ENCODE measurements at places on chromosomes 16 and 17.

GRCh38 chr17:76996741-76997694 is 128.8 kb downstream of the MGAT5B start:
- DNase-seq: no peak

DNA sequence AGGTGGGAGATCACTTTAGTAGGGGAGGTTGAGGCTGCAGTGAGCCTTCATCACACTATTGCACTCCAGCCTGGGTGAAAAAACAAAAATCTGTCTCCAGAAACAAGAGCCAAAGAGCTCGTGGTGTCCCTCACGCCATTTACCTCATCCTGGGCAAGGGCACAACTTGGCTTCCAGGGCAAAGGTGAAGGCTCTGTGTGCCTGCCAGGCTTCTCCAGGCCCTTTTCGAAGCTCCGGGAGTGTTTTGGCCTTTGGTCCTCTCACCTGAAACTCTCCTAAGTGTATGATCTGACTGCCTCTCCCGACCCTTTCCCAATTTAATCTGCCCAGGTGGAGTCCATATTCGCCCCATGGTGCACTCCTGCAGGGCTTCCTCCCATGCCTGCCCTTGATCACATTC is 11.6 kb upstream of the CES3 start:
- DNase-seq: no peak

DNA sequence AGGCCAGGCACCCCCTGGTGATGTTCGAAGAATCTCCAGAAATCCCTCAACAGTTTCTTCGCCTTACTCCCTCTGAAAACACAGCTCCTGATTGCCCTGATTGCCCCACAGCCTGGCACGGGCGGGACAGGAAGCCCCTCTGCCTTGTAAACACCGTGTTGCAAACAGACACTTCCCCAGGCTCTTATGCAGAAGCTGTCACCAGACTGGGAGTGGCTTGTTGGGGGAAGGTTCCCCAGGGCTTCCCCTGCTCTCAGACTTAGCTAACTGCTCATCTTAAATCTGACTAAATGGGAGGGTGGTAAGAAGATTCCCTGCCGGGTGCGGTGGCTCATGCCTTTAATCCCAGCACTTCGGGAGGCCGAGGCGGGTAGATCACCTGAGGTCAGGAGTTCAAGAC is 11.2 kb downstream of the PIK3R5 start:
- DNase-seq: peak; percentile 68

GRCh38 chr17:80987941-80988461 is 3.6 kb upstream of the CHMP6 start:
- no peak for DNase-seq

GRCh38 chr16:22397931-22398330 is 23.5 kb upstream of the CDR2 start:
- DNase-seq: no peak

GRCh38 chr16:75083813-75084212 is 32.8 kb downstream of the LDHD start:
- DNase-seq: no peak

GRCh38 chr17:18381158-18381952 is 3.8 kb downstream of the EVPLL start:
- no peak for DNase-seq

DNA sequence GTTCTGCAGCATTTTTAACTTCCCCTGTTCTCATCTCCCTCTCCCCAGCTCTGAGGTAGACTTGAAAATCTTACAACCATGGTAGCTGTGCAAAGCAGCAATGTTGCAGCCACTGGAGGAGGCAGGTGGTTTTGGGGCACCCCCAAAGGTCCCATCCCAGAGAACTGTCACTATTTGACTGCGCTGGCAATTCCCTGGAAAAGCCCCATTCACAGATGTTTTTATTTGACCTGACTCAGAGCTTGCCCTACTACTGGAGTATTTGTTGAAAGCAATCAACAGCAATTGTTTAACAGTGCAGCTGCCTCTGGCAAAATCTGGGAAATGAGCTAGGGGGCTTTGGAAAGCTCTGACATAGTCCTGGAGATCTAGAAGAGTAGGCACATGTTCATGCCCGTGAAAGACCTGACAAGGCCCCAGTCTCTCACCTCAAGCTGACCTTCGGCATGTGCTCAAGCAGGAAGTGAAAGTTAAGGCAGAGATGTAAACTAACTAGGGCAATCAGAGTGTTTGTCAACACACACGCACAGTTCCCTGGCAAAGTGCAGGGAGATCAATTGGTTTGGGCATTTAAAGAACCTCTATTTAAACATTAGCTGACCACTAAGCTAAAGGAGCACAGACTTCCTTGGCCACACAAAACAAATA is 19.7 kb upstream of the PIK3R5 start:
- peak; percentile 48 for DNase-seq

- no peak for DNase-seq
Measured at GRCh38 chr17:43469145-43469544, 14.6 kb upstream of the DHX8 start.

DNA sequence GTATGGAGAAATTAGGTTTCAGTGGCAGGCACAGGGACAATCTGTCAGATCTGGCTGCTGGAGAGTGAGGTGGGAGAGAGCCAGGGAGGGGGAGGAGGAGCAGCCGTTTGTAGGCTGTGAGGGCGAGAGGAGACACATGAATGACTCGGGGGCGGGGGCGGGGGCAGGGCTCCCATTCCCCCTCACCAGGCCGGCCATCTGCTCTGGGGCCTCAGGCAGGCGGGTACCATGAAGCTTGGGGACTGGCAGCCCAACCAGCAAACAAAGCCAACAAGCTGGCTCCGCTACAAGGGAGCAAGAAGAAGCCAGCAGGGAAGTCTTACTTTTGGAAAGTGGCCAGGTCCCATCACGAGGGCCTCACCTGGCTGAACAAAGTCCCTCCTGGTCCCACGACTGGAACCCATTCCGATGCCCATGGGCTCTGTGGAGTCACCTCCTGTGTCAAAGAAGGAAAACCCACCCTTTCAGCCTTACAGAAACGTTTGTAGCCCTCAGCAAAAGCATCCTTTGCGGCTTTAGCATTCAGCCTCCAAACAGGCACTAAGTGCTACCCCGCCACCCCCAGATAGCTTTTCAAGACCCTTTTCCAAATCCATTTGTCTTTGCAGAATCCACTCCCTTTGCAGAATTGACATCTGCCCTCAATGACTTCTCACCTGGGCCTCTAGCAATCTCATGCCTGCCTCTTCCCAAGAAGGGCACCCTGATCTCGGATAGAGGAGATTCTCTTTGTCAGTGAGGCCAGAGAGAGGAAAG is 9.2 kb upstream of the SSTR2 start:
- no peak for DNase-seq

- no peak for DNase-seq
Measured at GRCh38 chr16:47519996-47520679, 59.0 kb downstream of the PHKB start.

- no peak for DNase-seq
Measured at GRCh38 chr16:52597073-52597771, 50.3 kb upstream of the TOX3 start.

DNA sequence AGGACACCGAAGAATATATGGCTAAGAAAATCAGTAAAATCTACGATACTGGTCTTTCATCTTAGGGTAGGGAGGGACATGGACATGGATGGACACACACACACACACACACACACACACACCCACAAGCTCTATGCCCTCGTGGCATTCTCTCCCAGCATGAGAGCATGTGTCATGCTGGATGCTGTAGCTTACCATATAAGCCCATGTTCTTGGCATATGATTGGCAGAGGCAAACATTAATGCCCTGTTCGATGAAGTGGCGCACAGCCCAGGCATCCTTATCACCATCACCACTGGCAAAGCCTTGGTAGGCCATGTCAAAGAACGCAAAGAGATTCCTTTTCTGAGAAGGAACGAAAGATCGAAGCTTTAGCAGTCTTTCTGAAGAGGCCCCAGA is 17.6 kb downstream of the GOT2 start:
- no peak for DNase-seq

DNA sequence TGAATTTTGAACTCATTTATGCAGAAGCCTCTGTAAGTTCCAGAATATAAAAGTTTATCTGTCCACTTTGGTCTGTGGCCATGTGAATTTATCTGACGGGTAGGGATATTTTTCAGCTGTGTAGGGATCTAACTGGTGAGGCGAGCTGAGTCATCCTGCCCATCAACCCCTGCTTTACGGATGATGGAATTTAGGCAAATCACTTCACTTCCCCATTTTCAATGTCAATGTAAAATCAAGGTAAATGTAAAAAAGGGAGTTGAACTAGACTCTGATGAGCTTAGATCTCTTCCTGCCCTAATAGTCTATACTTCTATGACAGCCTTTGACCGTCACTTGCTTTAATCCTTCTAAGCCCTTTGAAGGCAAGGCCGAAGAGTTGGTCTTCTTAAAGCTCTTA is 2.6 kb downstream of the SLC16A6 start:
- peak; percentile 67 for DNase-seq

GRCh38 chr16:57720142-57720575 is 15.4 kb upstream of the KATNB1 start:
- DNase-seq: peak; percentile 66

GRCh38 chr16:13391337-13391736 is 489.9 kb downstream of the SHISA9 start:
- DNase-seq: no peak

DNA sequence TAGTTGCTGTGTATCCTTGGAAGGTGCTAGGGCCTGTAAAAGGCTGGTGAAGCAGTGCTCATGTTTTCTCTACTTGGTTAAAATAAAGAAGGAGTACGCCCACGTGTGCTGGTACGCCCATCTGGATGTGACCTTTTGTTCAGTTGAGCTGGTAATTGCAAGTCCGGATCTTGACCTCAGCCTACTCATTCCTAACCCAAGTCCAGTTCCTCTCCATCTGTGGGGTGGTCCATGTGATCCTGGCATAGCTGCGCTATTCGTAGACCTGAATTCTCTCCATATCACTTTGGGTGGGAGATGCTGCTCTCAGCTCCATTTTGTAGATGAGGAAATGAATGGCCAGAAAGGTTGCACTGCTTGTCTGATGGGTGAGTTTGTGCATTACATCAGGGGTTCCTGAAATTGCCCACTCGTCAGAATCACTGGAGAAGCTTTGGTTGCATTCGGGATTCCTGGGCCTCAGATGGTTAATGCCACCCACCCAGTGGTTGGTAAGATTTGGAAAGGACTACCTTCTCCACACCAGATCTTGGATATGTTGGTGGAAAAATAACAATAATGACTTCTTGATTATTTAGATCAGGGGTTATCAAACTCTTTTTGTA is 328.8 kb downstream of the CPPED1 start:
- no peak for DNase-seq

DNA sequence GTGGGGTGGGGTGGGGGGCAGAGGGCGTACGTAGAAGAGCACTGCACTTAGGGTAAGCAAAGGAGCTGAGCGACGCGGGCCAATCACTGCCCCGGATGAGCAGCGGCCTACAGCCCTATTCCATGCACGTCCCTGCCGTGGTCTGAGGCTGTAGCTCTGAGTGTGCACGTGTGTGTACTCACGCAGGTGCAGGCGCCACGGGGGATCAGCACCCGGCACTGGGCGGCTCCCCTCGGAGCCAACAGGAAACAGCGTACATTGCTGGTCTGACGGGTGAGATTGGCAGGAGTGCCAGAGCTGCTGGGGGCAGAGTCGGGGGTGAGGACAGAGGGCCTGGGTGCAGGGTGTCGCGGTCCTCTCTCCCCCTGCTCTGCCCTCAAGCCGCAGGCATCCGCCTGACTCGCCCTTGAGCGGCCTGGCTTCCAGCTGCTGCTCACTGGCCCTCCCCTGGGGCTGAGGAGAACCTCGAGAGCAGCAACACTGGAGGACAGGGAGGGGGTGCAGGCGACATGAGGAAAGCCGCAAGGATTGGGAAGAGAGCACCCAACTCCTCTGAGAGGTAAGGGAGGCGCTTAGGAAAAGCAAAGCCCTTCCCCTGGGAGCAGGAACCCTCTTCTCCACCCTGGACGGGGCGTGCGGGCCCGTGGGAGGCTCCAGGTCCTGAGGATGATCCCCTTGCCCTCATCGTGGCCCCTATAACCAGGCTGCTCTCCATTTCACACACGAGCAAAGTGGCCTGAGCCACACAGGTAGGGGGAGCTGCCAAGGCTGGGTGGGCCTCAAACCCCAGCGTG is 57.8 kb downstream of the ENGASE start:
- DNase-seq: no peak

- DNase-seq: no peak
Measured at GRCh38 chr17:9286434-9286833, 265.1 kb downstream of the NTN1 start.

DNA sequence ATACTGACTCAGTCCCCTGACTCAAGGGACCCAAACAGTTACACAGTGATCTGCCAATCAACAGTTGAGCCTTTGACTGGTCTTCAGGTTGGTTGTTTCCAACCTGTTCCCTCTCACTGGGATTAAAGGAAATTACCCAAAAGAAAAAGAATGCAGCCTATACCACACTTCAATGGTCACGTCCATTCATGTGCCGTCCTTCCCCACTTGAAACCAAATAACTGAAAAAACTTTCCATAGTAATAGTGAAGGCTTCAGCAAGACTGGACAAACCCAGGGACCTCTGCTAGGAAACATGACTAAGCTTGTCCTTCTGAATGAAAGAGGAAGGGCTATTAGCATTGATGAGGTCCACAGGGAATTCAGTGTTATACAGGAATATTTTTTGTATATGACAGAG is 30.6 kb downstream of the MRPS23 start:
- DNase-seq: no peak

GRCh38 chr16:89004209-89004831 is 27.3 kb upstream of the CBFA2T3 start:
- peak; percentile 59 for DNase-seq

DNA sequence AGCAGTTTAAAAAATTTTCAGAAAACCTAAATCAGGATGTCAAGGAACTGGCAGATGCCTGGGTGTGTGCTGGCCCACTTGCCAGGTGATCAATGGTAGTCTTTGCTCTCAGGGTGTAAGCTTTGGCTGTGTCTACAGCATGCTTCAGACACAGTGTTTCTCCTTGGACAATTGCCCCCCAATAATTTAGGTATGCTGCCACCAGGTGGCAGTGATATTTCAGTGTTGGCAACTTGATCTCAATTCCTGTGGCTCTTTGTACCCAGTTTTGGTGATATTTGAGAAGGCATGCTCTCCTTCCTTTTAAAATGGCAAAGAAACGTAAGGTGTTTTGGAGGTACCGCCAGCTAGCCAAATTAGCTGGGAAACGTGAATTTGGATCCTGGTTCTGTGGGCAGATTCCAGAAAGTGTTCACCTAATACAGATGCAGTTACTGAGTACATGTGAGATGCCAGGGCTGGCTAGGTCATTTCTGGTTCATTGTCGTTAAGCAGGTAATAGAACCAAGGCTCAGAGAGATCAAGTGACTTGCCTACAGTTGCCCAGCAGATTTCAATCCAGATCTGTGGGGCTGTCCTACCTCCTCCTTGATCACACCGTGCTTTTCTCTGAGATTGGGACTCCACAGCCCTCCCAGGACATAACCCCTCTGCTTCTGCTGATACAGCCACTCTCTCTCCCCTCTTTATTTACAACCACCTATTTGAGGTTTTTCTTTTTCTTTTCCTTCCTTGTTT is 155.6 kb upstream of the PLCG2 start:
- peak; percentile 66 for DNase-seq

GRCh38 chr16:1548233-1548632 is 14.8 kb downstream of the TMEM204 start:
- no peak for DNase-seq

DNA sequence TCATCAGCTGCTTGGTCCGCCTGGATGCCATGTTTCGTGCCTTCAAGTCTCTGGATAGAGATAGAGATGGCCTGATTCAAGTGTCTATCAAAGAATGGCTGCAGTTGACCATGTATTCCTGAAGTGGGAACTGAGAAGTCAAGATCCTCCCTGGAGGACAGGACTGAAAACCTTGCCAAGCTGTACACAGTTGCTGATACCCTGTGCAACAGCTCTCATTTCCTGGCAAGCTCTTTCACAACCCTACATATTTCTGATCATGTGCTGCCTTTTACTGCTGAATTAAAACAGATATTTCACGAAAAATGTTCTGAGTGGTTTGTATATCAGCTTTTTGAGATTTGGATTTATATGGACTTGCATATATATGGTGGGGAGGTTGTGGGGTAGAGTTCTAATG is 898 bp downstream of the CAPNS2 start:
- DNase-seq: no peak
